ENCODE measurements at places on chromosomes 5 and 9. TPM values are rescaled to one million over a fixed set of nuclear protein-coding genes. Genes with fewer than 3 reads are reported as not detected.
A peak's percentile ranks its signal among the peaks of the same experiment; 100 is the strongest.

The ARHGAP26 gene
- 11.0 TPM for total RNA-seq

The GPRIN1 gene
- 1.7 TPM for total RNA-seq

The PCDHGA8 gene
- total RNA-seq: not detected

The STXBP1 gene
- total RNA-seq: 19.9 TPM

The SLC25A51 gene
- 32.2 TPM for total RNA-seq

The GPR150 gene
- total RNA-seq: 0.34 TPM

The CCL27 gene
- 0.82 TPM for total RNA-seq

DNA sequence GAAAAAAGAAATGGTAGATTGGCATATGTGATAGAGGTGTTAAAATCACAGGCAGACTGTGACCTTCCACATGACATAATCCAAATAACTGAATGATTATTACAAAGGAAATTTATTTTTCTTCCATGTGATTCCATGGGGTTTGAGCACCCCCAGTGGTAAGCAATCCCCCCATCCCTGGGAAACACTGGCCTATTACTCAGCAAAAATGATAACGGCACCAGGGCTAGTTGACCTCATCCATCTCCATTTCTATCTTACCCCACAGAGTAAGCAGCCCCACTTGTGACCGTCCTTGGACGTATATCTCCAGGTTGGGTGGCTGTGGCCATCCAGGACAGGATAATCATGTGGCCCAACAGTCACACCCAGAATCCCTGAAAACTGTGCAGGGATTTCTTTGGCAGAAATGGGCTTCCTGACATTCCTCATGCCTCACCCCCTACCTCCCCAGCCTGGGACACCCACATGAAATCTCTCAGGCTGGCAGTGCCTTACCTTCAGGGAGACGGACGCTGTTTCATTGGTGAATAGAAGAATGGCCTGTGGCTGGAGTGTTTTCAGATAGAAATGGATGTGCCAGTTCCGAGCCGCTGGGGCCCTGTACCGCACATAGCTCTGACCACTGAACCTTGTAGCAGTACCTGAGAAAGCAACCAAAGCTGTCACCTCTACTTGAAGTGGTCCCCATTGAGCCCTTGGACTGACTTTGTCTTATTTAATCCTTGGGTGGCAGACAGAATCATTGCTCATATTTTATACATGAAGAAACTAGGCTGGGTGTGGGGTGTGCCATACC is 69.9 kb downstream of the SLC36A1 start:
- DNase-seq: no peak
- no peak overlapping the region for H3K4me3 ChIP-seq
- peaks cover 1% of the 10 kb centered on the region for H3K4me1 ChIP-seq
- H3K27ac ChIP-seq: no peak overlapping the region

- DNase-seq: no peak
- H3K4me1 ChIP-seq: peaks cover 7% of the 10 kb centered on the region
- H3K4me3 ChIP-seq: no peak overlapping the region
- H3K27ac ChIP-seq: no peak overlapping the region
- H3K36me3 ChIP-seq: no peaks in the 10 kb centered on the region
- H3K27me3 ChIP-seq: peaks cover 4% of the 10 kb centered on the region
These were observed 172.7 kb downstream of the GADD45G start for GRCh38 chr9:89777544-89777943.

GRCh38 chr9:94157050-94157801 is 73.0 kb downstream of the PTPDC1 start:
- no peaks in the 10 kb centered on the region for H3K27me3 ChIP-seq
- no peak for DNase-seq
- H3K4me1 ChIP-seq: peaks cover 21% of the 10 kb centered on the region
- no peak overlapping the region for H3K27ac ChIP-seq

DNA sequence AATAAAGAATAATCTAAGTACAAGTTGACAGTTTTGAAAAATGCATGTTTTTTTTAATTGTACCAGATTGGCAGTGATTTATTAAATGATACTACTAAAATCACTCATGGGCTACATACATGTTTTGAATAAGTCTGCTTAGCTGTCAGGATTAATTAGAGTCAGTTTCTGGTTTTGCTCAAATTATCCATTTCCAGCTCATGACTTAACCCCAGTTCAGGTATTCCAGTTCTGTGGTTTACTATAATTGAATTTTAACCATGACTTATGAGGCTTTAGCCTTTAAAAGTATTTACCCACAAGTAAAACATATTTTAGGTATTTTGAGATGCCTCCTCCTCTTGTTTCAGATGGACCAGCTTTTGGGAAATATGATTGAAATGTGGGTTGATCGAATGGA is 17.8 kb upstream of the LRRC70 start:
- H3K4me1 ChIP-seq: no peaks in the 10 kb centered on the region
- H3K27me3 ChIP-seq: no peaks in the 10 kb centered on the region
- no peak overlapping the region for H3K27ac ChIP-seq
- H3K4me3 ChIP-seq: no peak overlapping the region
- peaks cover 28% of the 10 kb centered on the region for H3K36me3 ChIP-seq

GRCh38 chr9:13554626-13555025 is 275.1 kb upstream of the MPDZ start:
- no peak for DNase-seq
- H3K36me3 ChIP-seq: no peaks in the 10 kb centered on the region
- H3K27me3 ChIP-seq: no peaks in the 10 kb centered on the region
- no peak overlapping the region for H3K27ac ChIP-seq
- H3K4me1 ChIP-seq: no peaks in the 10 kb centered on the region

DNA sequence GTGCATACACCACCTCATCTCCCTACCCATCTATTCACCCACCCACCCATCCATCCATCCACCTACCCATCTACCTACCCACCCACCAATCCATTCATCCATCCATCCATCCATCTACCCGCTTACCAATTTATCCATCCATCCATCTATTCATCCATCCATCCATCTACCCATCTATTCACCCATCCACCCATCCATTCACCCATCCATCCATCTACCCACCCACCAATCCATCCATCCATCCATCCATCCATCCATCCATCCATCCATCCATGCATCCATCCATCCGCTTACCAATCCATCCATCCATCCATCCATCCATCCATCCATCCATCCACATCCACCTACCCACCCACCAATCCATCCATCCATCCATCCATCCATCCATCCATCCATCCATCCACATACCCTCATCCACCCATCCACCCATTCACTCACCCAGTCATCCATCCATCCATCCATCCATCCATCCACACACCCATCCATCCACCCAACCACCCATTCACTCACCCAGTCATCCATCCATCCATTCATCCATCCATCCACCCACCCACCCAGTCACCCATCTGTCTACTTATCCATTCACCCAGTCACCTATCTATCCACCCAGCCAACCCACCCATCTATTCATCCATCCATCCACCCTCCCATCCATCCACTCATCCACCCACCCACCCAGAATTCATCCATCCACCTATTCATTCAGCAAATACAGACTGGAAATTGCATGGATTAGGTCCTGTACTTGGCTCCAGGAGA is 125.6 kb downstream of the RXRA start:
- no peaks in the 10 kb centered on the region for H3K27me3 ChIP-seq
- no peaks in the 10 kb centered on the region for H3K36me3 ChIP-seq
- no peak overlapping the region for H3K4me3 ChIP-seq
- H3K4me1 ChIP-seq: peaks cover 12% of the 10 kb centered on the region
- no peak for DNase-seq

DNA sequence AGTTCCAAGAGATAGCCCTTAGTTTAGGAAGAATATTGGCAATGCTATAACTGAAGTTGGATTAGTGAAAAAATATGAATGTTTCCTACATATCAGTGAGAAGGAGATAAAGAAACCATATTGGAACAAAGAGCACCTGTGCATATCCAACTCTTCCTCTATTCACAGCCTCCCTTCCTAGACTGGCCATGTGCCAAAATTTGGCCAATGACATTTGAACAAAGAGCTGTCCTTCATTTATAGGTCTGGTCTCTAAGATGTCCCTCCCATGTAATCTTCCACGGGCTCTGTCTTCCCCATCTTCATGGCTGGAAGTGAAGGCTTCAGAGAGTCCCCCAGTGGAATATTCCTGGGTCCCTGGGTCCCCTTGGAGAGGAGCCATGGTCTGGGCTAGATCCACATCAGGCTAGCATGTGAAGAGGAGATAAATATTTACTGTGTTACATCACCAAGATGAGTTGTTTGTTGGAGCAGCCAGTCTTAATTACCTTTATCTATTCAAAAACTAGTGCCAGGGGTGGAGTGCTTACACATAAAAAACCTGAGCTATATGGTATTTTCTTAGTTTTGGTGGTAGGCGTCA is 190.0 kb upstream of the S1PR3 start:
- H3K4me3 ChIP-seq: no peak overlapping the region
- H3K36me3 ChIP-seq: no peaks in the 10 kb centered on the region
- H3K27me3 ChIP-seq: peaks cover 38% of the 10 kb centered on the region

GRCh38 chr9:122097679-122098315 is 4.7 kb upstream of the TTLL11 start:
- no peak overlapping the region for H3K27ac ChIP-seq
- peaks cover 14% of the 10 kb centered on the region for H3K4me1 ChIP-seq
- H3K27me3 ChIP-seq: peaks cover 23% of the 10 kb centered on the region
- no peak for DNase-seq
- no peaks in the 10 kb centered on the region for H3K36me3 ChIP-seq
- H3K4me3 ChIP-seq: no peak overlapping the region

DNA sequence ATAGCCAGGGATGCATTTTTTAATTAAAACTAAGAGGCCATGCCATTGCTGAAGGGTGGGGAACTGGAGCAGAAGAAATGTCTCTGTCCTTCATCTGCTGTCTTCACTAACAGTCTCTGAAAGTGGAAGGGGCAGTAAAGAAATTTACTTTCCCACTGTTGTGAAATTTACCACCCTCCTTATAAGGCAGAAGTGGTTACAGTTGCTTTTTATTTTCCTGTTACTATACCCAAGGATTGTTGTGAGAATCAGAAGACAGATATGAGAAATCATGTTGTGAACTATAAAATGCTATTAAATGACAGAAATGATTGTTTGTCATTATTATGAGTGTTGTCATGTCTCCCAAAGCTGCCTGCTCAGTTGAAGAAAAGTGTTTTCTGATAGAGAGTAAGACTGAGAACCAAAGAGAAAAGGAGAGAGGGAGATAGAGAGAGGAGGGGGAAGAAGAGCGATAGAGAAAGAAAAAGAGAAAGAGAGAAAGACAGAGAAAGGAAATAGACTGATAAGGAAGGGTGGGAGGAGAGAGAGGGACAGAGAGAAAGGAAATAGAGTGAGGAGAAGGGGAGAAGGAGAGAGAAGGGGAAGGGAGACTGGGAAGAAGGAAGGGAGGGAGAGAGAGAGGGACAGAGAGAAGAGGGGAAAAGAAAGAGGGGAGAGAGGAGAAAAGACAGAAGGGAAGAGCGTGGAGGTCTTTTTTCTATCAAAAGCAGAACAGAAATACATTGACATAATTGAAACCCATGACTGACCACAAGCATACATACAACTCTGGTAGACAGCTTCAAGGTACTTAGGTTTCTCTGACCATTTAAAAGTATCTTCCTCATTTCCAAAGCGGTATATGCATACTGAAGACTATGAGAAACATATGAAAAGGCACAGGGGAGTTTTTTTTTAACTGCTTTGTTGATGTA is 22.5 kb downstream of the SEC61B start:
- peaks cover 20% of the 10 kb centered on the region for H3K36me3 ChIP-seq
- peak overlapping the region; percentile 32 for H3K27ac ChIP-seq

DNA sequence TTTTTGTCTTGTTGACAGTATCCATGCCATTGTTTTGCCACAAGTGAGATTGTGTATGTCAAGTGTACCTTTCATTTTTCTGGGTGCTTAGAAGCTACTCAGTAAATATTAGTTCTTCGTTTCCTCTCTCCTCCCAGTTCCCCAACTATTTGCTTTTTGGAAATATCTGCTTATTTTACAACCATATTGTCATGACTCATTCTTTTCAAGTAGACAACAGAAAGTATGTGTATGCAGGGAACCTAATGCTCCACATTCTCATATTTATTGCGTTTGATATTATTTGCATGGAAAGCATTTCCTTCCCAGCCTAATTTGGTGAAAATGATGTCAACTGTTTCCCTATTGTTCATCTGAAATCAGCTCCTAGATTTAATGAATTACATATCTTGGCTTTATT is 483.7 kb upstream of the RIOK2 start:
- H3K4me3 ChIP-seq: no peak overlapping the region
- no peaks in the 10 kb centered on the region for H3K27me3 ChIP-seq
- DNase-seq: no peak
- H3K27ac ChIP-seq: no peak overlapping the region
- H3K4me1 ChIP-seq: no peaks in the 10 kb centered on the region

DNA sequence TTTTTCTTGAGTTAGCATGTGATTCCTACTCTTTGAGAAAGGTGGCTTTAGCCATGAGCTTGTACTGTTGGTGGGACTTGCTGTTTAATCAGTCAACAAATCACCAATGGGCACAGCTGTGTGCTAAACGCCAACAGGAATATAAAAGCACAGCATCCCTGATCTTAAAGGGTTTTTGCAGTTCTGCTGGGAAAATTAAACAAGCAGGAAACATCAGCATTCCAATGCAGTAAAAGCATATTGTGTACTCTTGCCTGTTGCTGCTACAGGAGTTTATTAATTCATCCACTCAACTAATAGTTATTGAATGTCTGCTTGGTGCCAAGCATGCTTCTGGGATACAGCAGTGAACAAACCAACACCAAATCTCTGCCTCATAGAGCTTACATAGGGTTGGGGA is 27.4 kb upstream of the F2RL1 start:
- H3K36me3 ChIP-seq: no peaks in the 10 kb centered on the region
- no peak overlapping the region for H3K4me3 ChIP-seq
- peaks cover 7% of the 10 kb centered on the region for H3K4me1 ChIP-seq
- no peak for DNase-seq

DNA sequence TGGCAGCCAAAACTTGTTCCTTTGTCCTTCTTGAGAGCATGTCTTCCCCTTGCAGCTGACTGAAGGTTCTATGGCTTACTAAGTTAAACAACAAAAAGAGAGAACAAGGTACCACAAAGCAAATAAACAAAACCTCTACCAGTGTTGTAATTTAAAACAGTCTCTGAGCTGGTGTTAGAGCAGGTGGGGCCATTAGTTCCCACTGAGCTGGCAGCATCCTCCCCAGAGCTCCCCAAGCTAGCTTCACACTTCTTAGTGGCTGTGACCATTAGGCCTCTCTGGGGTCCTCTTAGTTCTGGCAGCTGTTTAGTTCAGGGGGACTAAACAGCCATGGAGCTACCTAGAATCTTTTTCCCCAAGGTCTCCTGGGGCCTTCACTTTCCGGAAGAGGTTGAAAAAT is 128.6 kb upstream of the ELL2 start:
- peaks cover 11% of the 10 kb centered on the region for H3K27me3 ChIP-seq
- H3K27ac ChIP-seq: no peak overlapping the region
- no peak for DNase-seq

DNA sequence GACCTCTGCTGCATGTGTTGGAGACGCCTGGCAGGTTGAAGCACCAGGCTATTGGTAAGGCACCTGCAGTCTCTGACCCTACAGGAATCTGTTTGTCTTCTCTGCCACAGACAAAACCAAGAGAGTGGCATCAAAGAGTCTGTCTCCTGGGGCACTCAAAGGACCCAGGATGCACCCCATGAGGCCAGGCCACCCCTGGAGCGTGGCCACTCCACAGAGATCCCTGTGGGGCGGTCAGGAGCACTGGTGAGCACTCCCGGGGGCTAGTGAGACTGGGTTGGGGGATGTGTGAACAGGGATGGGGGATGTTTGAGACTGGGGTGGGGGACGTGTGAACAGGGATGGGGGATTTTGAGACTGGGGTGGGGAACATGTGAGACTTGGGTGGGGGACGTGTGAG is 240.3 kb downstream of the CACNA1B start:
- H3K27ac ChIP-seq: no peak overlapping the region
- no peaks in the 10 kb centered on the region for H3K4me1 ChIP-seq
- H3K36me3 ChIP-seq: no peaks in the 10 kb centered on the region
- DNase-seq: no peak
- H3K27me3 ChIP-seq: no peaks in the 10 kb centered on the region
- no peak overlapping the region for H3K4me3 ChIP-seq

Data from activated naive CD8-positive, alpha-beta T cell treated with anti-CD3 and anti-CD28 coated beads for 36 hours (primary cell).